Activated CD8-positive, alpha-beta T cell treated with anti-CD3 and anti-CD28 coated beads, Interleukin-2, amount 10 ng/mL, durations not matched to agents 7 days and 5 days (primary cell): ENCODE measurements at places on chromosomes 3 and 15. TPM values are rescaled to one million over a fixed set of nuclear protein-coding genes. Genes with fewer than 3 reads are reported as not detected.

PYGO1 gene
- not detected for total RNA-seq

ATP13A3 gene
- 63.9 TPM for total RNA-seq

ATP1B3 gene
- total RNA-seq, result 108 TPM

PPM1L gene
- total RNA-seq, result 3.8 TPM

ALS2CL gene
- total RNA-seq, result 1.3 TPM

ADAMTS9 gene
- total RNA-seq, result not detected

CAPN3 gene
- total RNA-seq, result 2.5 TPM

RGMA gene
- not detected for total RNA-seq

KBTBD13 gene
- not detected for total RNA-seq

DUOXA2 gene
- not detected for total RNA-seq

CALML4 gene
- total RNA-seq, result 11.7 TPM

GRCh38 chr3:129855170-129855831 is 38.2 kb downstream of the TMCC1 start:
- DNase-seq, result no peak

- no peak for DNase-seq
Measured at GRCh38 chr3:116821371-116821770, 111.8 kb downstream of the TUSC7 start.

DNA sequence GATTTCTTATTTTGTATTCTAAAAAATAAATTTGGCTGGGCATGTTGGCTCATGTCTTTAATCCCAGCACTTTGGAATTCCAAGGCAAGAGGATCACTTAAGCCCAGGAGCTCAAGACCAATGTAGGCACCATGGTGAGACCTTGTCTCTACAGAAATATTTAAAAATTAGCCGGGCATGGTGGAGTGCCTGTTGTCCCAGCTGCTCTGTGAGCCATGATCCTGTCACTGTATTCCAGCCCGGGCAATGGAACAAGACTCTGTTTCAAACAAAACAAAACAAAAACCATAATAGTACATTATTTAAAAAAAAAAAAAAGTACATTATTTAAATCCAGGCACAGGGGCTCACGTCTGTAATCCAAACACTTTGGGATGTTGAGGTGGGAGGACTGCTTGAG is 5.5 kb upstream of the RTF1 start:
- no peak for DNase-seq

DNA sequence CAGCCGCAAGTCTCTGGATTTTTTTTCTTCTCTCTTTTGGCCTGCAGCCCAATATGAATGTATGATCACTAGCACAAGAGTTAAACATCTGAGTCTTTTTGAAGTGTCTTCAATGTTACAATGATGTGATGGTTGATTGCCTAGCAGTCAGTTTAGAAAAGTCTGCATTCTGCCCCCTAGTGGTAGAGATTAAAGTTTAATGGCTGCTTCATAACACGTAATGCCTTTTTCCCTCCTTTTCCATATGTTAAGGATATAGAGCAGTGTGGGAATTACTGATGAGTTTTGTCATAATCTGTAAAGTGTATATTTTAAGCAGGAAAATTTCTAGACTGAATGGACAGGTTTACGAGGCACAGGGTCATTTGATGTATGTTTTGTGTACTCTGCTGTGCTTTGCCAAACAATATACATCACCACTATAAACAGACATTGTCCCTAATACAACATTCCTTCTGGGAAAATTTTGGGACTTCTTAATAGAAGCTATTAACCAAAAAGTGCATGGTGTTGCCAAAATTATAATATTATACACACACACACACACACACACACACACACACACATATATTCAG is 1038.5 kb upstream of the NR2F2 start:
- peak; percentile 26 for DNase-seq

- DNase-seq, result no peak
Measured at GRCh38 chr15:48086576-48086975, 34.2 kb upstream of the SLC24A5 start.

- DNase-seq, result no peak
Measured at GRCh38 chr3:9149566-9149965, 99.9 kb downstream of the SRGAP3 start.

DNA sequence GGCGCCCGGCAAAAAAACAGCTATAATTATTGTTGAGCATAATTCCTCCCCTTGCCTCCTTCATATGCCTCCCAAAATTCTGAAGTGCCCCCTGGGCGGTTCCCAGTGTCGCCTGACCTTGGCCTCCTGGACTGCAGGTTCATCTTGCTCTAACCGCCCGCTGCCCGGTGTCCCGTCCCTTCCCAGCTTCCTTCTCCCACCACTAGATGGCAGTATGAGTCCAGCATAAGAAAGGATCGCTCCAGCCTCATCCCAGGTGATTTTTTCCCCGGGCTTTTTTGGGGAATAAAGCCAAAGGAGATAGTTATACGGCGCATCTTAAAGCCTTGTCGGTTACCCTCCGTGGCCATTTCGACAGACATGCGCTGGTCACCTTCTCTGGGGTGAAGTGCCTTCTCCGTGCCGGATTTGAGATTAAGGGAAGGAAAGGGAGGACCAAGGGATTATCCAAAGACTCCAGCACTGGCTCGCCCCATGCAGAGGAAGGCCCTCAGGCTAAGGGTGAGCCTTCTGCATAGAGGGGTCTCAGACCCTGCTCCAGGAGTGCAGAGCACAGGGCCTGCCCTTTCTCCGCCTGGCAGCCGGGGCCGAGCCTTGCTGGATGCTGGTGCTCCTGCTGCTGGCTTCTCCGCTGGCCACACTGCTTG is 45.8 kb upstream of the TRA2B start:
- DNase-seq, result peak; percentile 61

- no peak for DNase-seq
Measured at GRCh38 chr15:69072906-69073305, 58.4 kb downstream of the NOX5 start.

DNA sequence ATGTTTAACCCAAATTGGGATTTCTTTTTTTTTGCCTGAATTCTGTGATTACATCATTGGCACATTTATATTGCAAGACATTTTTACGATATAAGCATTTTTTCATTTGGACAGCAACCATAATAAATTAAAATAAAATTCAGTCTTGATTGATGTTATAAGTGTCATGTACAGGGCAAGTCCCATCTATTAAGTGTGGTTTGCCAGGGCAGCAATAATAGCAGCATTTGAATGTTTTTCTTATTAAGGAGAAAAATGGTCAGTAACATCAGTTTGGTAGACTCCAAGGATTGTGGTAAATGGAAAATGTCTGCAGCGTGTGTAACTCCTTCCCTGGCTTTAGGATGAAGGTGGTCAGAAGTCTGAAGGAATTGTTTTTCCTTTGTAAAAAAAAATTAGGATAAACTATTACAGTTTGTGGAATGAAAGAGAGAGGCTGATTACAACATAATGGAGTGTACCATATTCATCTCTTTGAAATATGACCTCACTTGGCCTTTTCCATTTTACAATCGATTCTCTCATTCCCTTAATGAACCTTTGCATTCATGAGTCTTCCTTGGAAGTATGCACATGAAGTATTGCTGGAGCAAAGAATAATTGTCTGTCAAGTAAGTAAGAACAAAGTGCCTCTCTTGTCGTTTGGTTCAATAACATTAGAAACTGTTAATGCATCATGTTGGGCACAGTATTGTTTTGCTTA is 405.4 kb upstream of the THRB start:
- no peak for DNase-seq

DNA sequence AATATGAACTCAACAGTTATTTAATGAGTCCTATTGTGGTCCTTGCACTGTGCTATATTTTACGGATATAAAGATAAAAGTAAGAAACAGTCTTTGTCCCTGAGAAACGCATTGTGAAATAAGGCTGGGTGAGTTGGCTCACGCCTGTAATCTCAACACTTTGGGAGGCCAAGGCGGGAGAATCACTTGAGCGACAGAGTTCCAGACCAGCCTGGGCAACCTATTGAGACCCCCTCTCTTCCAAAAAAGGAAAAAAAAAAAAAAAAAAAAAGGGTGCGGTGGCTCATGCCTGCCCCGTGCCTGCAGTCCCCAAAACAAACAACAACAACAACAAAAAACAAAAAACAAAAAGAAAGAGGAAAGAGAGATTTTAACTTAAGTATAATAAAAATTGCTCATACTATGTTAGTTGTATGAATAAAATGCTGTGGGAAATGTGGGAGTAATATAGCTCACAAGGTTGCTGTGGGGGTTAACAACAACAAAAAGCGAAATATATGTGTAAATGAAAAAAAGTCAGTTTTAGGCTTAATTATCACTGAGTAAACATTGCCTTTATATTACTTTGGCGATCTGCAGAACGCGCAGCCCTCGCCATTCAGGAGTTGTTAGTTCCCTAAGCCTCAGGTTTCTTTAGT is 461 bp upstream of the FNDC3B start:
- no peak for DNase-seq

DNA sequence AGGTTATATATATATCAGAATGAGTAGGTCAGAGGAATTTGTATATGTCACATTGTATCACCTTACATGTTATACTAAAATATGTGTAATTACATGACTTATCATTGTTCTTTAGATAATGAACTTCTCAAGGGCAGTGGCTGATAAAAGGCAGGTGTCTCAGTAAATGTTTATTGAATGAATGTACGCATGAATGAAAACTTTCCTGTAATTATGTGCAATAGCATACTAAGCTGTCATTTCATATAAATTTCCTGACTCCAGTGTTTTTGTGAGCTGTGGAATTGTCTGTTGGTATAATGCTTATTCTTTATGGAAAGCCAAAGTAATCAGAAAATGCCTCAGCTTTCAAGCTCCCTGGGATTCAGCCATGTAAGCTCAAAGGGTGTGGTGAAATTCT is 4.2 kb downstream of the TBC1D23 start:
- no peak for DNase-seq

DNA sequence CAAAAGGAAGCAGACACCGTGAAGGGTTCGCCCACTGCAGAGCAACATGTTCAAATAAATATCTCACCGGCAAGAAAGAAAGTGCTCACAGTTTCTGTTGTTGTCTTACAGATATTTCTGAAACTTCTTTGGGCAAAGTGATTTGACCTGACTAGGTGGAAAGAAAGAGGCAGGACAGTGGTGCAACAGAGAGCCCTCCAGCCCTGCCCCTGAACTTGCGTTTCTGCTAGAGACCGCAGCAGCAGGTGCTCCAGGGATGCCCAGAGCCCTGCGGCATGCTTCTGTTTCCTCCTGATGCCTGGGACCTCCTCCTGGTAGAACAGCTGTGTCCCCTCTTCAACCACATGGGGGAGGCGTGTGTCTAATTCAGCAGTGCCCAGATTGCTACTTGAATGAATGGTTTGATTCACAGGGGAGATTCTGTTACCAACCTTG is 123.4 kb downstream of the ATP10A start:
- DNase-seq, result peak; percentile 67

GRCh38 chr15:83983634-83984458 is 251.7 kb upstream of the GOLGA6L4 start:
- DNase-seq, result no peak
